NCI-H1417 treated with DMSO at 0.1 percent for 48 hours (cell line): ENCODE measurements at places on chromosomes 12 and 14.
A peak's percentile ranks its signal among the peaks of the same experiment; 100 is the strongest.

GRCh38 chr12:67877727-67878126, 111.5 kb upstream of the IFNG-AS1 start:
- DNase-seq, result no peak

GRCh38 chr12:80813820-80814219, 97.1 kb downstream of the MYF5 start:
- DNase-seq, result no peak

GRCh38 chr14:42353315-42353714, 746.6 kb downstream of the LRFN5 start:
- DNase-seq, result no peak

DNA sequence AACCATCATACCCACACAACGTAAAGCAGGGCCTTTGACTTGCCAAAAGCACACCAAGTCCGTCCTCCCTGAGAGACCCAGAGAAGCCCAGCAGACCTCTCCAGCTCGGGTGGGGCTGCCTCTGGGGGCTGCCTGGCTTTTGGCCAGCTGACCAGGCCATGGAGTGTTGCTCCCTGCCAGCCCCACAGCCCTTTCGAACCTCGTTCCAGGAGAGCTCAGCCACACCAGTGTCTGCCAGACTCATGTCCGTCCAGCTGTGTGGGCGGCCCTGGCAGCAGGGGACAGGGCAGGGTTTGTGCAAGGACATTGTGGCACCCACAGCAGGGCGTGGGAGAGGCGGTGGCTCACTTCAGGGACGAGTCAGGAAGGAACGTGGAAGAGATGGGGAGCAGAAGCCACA, 22.6 kb upstream of the IRF2BPL start:
- DNase-seq, result no peak

DNA sequence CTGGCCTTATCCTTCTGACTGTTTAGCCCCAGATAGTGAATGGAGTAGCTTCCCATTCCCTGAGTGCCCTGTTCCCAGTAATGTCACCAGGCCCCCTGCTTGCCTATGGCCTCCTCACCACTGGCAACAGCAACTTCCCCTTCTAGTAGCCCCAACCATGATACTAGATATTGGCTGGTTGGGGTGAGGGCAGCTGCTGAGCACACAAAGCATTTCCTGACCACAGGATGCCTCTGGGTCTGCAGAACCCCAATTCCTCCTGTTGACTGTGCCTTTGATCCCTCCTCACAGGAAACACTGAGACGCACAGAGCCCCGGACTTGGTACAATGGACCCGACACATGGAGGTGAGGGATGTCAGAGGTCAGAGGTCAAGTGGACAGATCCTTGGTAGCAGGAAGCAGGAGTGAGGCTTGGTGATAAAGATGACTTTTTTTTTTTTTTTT, 597 bp downstream of the SOAT2 start:
- no peak for DNase-seq

DNA sequence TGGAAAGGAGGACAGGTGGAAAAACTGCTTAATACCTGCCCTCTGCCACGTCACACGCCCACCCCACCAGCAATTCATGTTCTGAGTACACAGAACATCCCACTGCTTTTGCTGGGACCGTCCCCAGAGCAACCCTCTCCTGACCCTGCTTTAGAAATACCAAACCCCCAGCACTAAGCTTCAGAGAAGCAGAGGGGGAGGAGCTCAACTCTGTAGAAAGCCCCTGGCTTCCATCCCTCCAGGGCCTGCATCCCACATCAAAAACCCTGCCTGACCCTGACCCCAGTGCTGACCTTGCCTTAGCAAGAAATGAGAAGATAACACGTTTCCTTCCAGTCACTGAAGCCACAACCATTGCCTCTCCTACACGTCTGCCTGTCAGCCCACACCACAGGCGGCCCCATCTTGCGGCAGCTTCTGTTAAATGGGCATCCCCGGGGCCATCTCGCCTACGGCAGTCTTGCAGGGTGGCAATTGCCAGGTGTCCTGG, 19.7 kb downstream of the VDR start:
- DNase-seq, result no peak

DNA sequence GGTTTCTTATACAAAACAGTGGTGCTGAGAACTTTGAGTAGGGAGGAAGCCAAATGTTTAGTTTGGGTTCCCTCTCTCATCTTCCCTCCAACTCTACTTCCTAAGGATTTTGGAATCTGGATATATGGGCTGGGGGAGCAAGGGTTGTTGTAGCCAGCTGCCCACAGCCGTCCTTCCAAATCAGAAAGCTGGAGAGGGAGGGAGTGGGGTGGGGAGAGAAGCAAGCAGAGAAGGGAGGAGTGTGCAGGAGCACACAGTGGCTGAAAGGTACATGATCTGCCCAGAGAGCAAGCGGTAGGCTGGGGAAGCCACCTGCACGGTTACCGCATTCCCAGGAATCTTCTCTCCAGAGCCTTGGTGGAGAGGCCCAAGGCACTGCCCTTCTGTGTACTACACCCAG, 52.7 kb downstream of the IRF2BPL start:
- no peak for DNase-seq

DNA sequence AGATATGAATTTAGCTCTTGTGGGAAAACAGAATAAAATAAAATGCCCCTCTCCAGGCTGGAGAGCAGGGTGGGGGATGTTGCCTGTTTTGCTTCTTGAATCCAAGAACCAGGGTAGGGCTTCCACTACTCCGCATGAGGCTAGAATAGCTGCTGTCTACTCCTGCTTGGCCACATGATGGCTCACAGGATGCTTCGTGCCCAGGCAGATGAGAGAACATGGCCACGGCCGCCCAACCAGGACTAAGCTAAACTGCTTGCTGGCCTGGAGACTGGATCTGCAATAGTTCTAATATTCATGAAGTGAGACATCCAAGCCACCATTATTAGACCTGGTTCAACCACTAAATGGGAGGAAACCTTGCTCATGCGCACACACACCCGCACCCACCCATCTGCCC, 122.2 kb upstream of the METAP2 start:
- no peak for DNase-seq

DNA sequence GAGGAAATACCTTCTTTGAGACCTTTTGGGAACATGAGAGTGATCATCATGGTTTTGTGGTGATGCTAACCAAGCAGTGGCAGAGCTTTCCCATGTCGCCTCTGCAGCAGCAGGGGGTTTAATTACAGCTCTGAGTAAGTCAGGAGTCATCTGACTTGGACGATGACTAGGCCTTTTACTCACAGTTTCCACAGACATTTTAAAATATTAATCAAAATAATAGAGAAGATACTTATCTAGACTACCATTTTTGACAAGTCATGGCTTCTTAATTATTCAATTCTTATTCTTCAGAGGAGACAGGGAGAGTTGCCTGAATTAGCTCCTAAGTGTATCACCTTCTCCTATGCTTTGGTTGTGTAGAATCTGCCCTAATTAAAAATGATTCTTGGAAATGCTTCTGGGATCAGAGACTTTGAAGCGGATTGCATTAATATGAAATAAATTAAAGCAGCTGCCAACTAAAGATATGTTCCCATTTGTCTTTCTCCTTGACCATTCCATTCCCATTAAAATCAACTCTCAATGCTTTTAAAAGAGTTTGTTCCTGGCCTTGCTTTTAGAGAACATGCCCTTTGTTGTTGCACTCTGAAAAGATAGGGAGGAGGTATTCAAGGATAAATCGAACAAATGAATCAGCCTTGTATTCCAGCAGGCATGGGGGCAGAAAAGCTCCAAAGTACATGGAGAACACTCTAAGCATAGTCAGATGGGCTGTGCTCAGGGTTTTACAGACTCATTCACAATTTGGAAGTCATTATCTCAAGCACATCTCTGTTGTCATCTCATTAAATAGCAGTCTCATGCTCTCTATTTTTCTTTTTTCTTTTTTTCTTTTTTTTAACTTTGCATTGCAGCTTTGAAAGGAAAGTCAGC, 7.7 kb upstream of the IFNG-AS1 start:
- no peak for DNase-seq

DNA sequence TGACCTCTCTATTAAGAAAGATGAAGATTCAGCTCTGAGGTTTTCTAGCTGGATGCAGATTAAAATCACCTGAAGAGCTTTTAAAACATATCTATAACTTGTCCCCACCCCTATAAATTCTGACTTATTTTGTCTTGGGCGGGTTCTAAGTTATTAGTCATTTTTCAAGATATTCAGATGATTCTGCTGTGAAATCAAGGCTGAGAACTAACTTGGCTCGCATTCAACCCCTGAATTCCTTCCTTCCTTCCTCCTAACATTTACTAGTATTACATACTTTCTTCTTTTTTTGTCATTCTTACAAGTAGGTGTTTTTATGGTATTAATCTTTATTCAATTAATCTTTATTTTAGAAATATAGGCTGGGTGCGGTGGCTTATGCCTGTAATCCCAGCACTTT, 55.4 kb downstream of the SSPN start:
- DNase-seq, result no peak

DNA sequence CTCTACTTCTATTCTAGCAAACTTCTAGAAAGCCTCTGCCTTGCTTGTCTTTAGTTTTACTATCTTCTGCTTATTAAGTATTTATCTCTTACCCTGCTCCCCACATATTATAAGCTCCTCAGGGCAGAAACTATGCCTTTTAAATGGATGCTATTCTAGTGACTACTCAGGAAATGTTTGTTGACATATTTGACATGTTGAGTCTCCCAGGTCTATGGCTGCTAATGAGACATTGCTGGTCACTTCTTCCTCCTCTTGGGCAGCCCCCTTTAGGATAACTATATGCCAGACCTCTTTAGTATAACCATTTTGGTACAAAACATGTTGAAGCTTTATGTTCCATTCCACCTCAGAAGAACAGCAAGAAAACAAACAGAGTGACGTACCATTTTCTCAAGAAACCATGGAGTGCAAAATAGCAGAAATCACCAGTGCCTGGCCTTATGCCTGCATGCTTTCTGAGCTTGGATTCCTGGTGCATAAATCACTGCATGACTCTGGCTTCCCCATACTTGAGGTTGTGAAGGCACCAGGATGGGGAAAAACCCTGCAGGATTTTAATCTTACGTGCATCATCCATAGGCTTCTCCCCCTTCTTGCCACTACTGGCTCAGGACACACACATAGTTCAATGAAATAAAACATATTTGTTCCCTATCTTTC, 202.6 kb downstream of the TMX1 start:
- DNase-seq, result no peak

- DNase-seq, result no peak
These were observed 8.5 kb downstream of the LRTM2 start for GRCh38 chr12:1828856-1829255.

DNA sequence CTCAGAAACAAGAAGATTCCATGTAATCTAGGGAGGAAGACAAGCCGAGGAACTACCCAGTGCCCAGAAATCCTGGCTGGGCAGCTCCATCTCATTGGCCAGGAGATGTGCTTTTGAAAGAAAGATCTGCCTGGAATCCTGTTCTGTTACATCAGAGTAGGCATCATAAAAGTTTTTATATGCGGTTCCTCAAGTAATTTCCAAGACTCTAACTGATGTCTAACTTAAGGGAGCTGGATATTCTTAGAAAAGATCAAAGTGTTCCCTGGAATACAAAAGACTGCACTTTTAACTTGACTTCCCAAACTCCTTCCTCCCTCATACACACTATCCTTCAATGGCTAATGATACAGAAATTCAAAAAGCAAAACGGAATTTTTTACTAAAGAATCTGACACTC, 16.3 kb downstream of the RHOJ start:
- DNase-seq, result no peak

DNA sequence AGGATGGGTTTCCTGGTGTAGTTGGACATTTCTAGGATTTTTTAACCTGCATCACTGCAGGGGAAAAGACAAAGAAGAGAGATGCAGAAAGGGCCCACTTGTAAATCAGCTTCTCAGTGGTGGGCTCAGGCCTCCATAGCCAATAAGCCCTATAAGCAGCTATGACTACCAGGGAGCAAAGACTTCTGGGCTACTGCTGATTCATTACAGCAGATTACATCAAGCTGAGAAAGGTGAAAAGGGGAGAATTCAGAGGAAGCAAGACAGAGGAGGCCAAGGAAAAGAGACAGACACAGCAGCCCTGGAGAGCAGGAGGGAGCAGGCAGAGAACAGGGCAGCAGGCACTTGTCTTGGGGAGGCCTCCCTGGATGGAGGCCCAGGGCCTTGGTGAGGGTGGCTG, 95.2 kb downstream of the KCNA5 start:
- DNase-seq, result no peak

DNA sequence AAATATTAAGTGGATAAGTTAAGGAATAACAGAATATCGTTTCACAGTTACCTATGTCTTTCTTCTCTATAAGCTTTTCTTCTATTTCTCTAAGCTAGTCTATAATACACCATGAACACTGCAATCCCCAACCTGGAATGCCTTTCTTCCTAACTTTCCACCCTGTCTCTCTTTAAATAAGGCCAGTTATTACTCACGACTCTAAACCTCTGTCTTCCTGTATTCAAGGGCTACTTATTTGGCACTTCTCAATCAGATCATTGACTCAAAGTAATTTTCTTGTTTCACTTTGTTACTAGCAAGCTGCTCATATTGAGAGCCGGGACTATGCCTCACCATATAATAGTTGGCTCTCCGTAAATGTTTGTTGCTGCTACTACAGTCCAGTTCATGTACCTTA, 13.5 kb downstream of the FERMT2 start:
- DNase-seq, result no peak

DNA sequence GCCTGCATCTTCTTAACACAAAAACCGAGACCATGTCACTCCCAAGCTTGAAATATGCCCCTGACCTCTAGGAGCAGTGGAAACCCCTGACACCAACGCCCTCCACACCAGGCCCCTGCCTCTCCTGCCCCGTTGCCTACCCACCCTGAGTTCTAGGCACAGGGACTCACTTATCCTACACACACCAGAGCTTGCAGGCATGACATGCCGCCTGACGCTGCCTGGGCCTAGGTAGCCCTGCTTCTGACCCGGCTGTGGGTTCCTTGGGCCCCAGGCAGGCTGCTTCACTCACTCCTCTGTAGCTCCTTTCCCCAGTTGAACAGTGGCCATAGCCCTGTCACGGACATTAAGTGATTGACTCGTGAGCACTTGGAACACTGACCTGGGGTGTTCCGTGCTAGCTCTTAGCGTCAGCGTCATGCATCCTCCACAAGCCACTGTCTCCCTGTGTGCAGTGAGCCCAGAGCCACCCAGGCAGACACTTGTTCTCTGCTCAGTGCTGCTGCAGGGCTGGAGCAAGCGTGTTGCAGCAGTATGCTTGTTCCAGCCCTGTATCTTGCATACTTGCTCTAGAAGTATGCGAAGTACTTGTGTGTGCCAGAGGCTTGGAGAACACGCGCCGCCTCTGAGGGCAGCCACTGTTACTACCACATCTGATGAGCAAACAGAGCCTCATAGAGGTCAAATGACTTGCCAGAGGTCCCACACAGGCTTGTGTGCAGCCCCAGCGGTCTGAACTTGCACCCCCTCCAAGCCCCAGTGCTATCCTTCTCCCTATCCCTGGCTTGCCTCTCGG, 15.6 kb downstream of the OTUB2 start:
- no peak for DNase-seq

GRCh38 chr12:51820526-51821439, 27.7 kb downstream of the FIGNL2 start:
- DNase-seq, result peak; percentile 19

GRCh38 chr12:46364777-46365580, 7.6 kb downstream of the SLC38A2 start:
- DNase-seq, result no peak

DNA sequence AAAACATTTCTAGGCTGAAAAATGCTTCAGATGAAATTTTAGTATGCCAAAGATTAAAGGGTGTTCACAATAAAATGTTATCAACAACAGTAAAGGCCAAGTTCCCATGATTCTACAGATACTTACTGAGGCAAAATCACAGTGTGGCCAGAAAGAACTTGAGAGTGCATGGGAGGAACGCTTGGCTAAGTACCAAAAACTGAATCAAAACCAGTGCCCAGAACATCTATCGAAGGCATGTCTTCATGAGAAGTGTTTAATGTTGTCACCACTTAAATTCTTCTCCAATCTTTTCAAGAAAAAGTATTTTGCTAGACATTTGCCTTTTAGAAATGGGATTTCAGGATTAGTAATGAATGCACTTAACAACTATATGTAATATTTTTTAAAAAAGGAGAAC, 41.5 kb downstream of the KIF21A start:
- no peak for DNase-seq
